Stimulated activated CD4-positive, alpha-beta T cell treated with anti-CD3 and anti-CD28 coated beads, Interleukin-15, amount 100 ng/mL, for 1 hour (primary cell): ENCODE measurements at places on chromosomes 5 and 9.

GRCh38 chr5:1280177-1281037 is 14.5 kb downstream of the TERT start:
- DNase-seq = no peak

DNA sequence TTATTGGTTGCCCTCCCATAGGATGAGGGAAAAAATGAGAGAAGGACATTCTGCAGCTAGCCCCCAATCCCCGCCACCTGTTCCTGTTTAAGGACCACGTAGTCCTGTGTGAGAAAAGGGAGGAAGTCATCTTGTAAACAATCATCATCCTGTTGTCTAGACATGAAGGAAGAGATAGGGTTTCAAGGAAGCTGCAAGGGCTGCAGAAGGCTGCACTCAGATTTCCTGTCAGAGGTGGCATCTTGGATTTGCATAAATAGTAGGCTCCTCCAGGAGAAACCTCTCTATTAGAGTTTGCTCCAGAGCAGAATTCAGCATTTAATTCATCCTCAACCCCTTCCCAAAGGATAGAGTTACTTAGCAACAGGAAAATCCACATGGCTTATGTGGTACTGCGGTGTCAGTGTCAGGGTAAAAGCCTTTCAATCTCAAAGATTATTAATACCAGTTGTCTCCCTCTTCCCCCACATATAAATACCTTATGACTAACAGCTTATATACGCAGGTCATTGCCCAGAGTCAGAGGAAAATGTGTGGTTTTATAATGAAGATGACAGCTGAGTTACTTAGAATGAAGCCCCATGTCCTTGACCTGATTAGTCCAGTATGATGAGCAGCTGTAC is 4.6 kb upstream of the DNAJC18 start:
- no peak for DNase-seq

DNA sequence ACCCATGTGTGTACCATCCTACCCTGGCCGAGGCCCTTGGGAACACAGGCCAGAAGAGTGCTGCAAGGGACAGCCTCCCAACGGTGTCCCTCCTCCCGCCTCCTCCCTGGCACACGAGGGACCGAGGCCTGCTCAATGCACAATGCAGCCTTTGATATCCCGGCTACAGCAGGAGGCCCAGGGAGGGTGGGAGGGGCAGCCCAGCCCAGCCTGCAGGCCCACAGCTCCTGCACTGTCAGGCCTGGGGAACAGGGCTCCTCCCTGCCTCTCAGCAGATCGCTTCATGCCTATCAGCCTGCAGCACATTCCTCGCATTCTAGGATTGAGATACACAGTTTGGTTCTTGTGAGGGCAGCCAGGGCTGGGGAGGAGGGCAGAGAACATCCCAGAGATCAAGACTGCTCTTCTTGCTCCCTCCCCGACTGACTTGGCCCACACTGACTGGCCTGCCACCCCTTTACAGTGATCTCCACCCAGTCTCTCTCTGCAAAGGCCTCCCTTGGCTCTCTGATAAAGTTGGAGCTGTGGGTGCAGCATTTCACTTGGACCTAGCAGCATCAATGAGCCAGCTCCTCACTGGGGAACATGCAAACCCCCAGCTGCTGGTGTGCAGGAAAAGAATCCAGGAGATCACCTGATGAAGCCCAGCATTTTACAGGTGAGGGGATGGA is at the start of gene SH3TC2:
Gene SH3TC2 (minus strand): TSS at position 46 of the 671 bp plus-strand sequence. CDS start 40 bp downstream, at position 6.
- DNase-seq = no peak

DNA sequence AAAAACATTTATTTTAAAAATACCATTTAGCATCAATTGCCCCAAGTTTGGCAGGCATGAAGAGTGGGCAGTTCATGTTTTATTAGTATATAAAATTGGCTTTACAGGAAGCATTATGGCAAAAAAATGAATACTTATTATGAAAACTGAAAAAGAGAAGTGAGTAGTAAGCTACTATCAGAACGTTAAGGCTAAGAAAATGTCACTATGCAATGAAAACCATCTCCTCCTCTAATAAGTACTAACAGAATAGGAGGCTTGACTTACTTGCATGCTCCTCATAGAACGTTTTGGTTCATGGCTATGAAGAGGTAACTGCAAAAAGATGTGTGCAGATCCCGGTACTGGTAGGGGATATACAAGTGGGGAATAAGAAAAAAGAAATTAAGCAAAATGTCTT is 23.6 kb downstream of the TICAM2 start:
- no peak for DNase-seq

DNA sequence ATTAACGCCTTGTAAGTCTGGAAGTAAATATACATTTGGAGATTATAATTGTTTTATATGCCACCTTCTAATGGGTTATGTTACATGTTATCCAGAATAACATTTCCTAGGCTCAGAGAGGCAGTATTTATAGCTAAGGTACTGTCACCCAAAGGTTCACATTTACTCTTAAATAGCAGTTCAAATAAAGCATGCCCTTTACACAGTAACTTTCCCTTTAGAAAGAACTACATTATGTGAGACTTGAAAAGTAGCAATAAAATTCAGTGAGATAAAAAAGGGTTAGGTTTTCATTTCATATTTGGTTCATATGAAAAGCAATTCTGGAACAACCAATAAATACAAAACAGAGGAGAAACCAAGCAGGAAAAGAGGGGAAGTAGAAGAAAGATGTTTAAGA is 35.1 kb downstream of the SKIC3 start:
- DNase-seq = no peak

- DNase-seq = no peak
Observed at GRCh38 chr5:132190161-132190817, 37.4 kb downstream of the P4HA2 start.
